ENCODE measurements at places on chromosomes 12 and 14.

DNA sequence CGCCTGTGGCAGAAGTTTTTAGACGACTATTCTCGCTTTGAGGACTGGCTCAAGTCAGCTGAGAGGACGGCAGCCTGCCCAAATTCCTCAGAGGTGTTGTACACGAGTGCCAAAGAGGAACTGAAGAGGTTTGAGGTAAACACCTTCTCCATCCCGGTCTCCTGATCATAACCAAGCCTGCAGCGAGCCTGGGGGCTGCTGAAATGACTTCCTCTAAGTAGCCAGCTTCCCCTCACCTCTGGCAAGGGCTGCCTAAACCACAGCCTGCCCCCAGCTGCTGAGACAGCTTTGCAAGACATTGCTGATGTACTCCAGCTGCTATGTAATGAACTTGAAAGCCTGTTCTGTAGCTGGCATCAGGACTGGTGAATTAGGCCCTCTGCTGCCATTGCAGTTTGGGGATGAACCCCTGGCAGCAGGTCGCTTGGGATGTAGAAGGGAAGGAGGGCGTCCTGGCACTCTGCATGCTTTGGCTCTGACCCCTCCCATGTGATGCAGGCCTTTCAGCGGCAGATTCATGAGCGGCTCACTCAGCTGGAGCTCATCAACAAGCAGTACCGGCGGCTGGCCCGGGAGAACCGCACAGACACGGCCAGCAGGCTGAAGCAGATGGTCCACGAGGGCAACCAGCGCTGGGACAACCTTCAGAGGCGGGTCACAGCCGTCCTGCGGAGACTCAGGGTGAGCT lies 84.6 kb downstream of the ESR2 start:
- DNase-seq: no peak

- no peak for DNase-seq
Observed at GRCh38 chr14:25371068-25371467, 321.1 kb upstream of the STXBP6 start.

DNA sequence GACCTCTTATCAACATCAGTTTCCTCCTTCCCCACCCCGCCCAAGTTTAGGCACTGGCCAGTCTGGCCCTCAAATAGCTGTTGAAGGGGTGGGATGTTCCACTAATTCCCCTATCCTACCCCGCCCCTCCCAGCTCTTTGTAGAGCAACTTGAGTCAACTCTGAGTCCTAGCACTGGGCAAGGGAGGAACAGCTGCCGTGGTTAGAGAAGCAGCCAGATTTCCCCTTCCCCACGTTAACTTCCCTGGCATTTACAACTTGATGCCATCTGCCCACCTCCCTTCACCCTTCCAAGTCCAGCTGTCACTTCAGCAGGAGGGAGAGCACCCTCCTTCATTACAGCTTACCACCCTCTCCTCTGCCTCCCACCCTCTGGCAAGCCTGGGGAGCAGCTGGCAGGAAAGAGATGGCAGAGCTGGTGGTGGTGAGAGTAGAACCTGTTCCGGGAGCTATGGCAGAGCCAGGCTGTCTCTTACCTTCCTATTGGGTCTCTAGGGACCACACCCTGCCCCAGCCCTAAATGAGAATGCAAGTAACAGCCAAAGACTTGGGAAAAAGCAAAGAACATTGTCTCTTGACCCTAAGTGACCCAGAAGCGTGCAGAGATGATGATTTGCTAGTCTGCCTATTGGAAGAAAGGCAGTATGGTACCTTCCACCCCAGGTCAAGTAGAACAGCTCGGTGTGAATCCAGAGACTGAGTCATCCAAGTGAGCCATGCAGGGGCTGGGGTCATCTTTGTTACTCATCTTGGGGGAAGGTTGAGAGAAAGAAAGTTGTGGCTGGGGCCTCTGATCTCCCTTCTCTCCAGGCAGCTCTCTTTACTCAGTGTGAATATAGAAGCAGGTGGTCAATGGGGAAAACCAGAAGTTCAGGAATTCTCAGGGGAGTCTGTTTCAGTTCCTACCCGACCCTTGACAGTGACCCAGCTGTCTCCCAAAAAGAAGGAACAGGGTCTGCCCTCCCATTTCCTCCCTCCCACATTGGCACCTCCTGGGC lies 1.5 kb downstream of the BLOC1S1 start:
- DNase-seq: no peak

DNA sequence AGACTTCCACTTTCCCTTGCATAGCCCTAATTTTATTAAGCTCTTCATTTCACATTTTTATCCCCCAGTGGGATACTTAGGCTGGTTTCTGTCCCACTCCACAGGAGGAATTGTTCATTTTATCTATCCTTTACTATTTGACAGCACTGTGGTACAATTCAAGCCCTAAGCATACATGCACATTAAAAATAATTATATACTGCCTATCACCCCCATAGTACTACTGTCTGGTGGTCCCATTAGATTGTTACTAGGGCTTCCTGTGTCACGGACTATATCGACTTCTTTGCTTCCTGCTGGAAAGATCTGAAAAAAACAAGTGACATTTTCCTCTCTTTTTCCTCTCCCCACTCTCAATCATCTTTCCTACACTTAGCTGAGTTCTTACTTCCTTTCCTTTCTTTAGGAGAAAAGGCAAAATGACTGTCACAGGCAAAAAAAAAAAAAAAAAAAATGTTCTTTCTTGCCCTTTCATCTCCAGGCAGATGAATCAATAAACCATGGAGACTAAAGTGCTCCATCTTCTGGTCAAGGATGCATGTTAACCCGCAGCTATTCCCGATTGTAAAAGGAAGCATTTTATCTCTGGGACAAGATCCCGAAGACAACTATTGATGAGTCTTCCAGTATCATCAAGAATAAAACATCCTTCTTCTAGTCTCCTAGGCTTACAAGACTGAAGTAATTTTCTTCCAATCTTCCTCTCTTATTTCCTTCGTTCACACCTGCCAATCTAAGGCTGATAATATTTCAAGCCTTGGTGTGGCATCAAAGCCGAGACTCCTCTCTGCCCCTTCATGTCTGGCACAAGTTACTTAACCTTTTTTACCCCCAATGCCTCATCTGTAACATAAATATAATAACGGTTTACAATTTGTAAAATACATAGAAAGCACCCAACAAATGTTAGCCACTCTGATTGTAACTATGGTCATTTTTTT lies 94.4 kb upstream of the PLEKHG7 start:
- DNase-seq: no peak

DNA sequence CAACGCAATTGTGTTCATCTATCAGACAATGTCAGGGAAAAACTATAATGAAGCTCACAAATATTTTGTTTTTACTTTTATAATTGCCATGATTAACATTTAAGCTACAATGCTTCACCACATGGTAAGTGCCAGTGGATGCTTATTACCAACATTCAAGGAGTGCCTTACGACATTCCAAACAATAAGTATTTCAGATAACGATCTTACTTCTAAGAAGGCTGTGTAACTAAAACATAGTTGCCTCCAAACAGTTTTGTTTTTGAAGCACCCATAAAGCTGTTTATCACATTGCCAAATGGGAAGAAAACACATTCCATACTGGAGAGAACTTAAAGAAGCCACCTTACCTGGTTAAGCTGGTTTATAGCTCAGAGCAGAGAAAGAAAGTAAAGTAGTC lies 78.8 kb downstream of the RPS6KA5 start:
- DNase-seq: no peak

- DNase-seq: no peak
Observed at GRCh38 chr12:76152181-76152807, 67.8 kb upstream of the NAP1L1 start.

DNA sequence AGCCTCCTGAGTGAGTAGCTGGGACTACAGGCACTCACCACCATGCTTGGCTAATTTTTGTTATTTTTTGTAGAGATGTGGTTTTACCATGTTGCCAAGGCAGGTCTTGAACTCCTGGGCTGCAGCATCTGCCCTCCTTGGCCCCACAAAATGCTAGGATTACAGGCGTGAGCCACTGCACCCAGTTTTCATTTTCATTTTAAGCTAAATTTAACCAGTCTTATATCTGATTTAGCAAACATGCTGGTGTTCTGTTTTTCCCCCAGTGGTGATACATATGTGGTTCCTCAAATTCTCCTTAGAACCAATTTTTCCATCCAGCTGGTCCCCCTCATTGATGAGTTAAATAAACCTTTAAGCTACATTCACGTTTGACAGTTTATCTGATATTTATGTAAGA lies 43.8 kb upstream of the BICD1 start:
- DNase-seq: no peak

GRCh38 chr12:52945389-52946232 lies 3.3 kb upstream of the KRT18 start:
- DNase-seq: no peak

DNA sequence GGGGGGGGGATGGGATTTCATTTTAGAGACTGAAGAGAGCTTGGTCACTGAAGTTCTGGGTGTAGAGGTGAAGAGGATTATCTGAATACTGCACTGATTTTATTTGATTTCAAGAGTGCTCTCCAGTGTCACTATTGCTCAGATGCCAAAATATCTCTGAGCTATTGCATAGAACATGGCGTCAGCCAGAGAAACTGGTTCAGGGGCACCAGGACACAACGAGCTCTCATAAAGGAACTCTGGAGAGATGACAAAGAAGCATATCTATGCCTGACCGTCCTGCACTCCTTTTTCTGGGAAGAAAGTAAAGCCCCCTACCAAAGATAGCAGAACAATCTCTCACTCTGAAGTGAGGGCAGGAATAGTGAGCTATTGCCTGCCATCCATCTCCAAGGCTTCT lies 2.0 kb downstream of the SLC7A8 start:
- DNase-seq: no peak

- DNase-seq: no peak
Observed at GRCh38 chr12:99059824-99060511, 414.9 kb downstream of the APAF1 start.

GRCh38 chr12:69091442-69092017 lies 147.8 kb upstream of the CPSF6 start:
- DNase-seq: no peak

GRCh38 chr14:68667313-68667791 lies 125.5 kb downstream of the ZFP36L1 start:
- DNase-seq: no peak

DNA sequence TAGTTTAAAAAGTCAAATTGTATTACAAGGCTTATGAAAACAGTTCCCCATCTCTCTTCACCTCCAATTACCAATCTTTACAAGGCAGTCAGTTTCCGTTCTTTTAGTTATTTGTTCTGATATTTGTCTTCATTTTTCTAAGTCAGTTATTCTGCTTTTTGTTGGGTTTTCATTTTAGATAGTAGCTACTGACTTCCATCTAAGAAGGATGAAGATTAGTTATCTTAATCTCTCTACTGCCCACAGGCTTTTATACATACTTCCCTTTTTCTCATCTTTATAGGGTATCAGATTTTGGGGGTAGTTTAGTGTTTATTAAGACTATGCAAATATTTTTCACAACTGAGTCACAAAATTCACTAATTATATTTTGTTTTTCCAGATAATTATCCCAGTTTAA lies 38.4 kb downstream of the FRS2 start:
- no peak for DNase-seq

DNA sequence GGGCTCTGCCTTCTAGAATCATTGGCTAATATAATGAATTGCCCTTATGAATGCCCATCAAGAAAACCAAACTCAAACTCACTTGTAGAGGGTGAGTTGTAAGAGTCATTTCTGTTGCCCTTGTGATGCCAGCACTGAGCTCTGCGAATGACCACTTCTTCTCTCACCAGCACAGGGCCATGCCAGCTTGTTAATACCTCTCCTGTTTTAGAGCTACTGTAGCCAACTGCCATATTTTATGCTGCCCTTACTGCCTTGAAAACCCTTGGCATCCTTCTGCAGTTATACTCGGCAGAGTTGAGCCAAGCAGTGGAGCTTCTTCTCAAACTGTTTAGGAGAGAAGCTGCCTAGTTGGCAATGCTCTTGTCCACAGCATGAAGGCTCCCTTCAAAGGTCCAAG lies 8.1 kb downstream of the KRT75 start:
- DNase-seq: no peak

DNA sequence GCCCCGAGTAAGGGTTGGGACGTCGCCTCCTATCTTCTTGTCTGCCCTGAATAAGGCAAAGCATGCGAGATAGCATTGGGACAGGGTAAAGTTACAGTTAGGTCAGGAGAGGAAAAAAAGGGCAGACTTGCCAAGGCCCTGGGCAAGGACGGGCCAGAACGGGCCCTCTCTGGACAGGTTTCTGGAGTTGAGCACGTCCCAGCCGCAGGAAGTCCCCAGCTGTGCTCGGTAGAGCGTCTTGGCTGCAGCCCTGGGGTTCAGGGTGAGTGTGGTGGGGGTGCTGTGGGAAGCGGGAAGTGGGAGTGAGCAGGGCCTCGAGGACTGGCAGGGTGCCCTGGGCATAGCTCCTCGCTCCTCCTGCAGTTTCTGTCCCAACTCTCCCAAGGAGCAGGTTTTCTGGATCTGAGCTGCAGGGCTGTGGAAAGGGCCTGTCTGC lies 5.4 kb downstream of the RPS6KL1 start:
- DNase-seq: no peak

DNA sequence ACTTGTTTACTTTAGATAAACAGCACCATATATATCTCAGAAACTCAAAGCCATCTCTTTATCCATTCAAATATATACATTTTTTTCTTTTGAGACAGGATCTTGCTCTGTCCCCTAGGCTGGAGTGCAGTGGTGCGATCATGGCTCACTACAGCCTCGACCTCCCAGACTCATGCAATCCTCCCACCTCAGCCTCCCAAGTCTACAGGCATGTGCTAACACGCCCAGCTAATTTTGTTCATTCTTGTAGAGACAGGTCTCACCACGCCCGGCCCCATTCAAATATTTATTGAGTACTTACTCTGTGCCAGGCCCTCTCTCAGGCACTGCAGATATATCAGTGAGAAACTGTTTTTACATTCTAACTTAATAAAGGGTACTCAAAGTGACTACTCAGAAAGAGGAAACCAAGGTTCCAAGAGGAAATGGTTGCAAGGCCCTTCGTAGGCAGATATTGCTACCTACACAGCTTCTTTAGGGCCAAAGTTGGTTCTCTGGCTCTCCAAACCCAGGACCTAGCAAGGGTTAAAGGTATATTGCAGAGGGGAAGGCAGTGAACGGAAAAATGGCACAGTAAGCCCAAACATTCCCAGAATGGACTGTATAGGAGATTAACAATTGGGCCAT lies 2.9 kb downstream of the ATXN3 start:
- DNase-seq: no peak

- DNase-seq: no peak
Observed at GRCh38 chr14:61881046-61881445, 118.8 kb downstream of the SNAPC1 start.

- no peak for DNase-seq
Observed at GRCh38 chr12:46609273-46609623, 216.5 kb downstream of the SLC38A4 start.

DNA sequence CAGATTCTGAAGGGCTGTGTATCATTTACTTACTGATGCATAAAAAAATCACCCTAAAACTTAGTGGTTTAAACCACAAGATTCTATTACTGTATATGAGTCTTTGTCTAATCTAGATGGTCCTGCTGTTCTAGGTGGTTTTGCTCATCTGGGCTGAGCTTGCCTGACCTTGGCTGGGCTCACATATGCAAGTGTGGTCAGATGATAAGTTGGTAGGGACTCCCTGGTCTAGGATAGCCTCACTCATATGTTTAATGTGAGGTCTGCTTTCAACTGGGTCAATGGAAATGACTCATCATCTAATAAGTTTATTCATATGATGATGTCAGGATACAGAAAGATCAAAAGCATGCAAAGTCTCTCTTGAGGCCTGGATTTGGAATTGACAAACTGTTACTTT lies 887.8 kb downstream of the TRHDE start:
- DNase-seq: no peak

Data from stimulated activated CD4-positive, alpha-beta T cell treated with anti-CD3 and anti-CD28 coated beads, TNF-alpha, amount 100 ng/mL, for 24 hours (primary cell).